Fibroblast of skin of right biceps (primary cell): ENCODE measurements at places on chromosomes 2 and 18.

DNA sequence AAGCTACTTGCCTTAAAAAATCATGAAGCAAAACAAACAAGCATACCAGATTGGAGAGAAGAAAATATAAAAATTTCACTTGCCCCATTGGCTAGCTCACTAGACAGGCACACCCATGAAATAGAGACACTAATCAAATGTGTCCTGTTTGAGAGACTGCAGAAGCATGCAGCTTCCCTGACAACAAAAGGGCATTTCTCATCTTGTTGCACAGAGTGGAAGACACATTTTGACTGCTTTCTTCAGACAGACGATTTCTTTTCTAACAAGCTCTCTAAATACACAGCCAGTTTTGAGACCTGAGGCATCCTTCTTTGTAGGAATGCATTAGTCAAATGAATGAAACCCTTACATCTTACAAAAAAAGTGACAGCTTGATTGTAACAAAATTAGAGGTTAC lies 1558.6 kb upstream of the NXPH2 start:
- DNase-seq: no peak

GRCh38 chr2:151967829-151968722 lies 130.8 kb downstream of the CACNB4 start:
- no peak for DNase-seq

DNA sequence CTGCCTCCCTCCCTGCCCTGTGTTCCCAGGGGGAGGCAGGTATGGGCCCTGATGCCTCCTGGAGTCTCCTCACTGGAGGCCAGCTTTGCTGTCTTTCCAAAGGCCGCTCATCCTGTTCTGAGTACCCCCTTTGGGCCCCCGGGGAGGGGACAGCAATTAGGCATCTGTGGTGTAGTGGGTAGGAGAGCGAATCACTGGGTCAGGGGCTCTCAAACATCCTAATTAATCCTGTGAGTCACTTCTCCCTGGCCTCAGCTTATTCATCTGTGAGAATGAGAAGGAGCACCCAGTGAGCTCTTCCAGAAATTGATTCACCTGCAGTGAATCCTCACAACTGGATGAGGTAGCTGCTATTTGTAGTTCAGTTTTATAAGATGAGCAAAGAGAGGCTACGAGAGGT lies 16.4 kb downstream of the TET3 start:
- DNase-seq: no peak

- DNase-seq: no peak
Observed at GRCh38 chr2:145137211-145137610, 617.3 kb upstream of the ZEB2 start.

DNA sequence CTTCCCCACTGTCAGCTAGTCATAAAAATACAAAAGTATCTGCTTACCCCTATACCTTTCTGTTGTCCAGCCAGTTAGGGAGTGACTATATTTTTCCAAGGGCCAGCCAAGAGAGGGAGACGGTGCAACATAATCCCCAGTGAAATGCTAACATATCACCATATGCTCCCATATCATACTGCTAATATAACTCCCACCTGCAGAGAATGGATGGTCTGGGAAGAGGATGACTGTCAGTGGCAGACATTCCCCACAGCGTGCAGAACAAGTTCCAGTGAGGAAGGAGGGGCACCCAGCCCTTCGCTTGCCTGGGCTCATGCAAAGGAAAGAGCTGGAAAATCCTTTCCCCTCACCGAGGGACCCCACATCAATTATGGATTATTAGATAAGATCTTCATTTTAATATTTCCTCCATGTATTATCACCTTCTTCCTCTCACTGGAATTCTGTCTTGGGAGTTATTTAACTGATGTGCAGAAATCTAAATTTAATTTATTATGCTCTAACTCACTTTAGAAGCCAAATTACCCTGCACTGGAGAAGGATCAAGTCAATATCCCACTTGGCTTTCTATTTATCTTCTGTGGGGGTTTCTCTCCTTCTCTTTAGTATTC lies 135.6 kb downstream of the GALNT14 start:
- no peak for DNase-seq

GRCh38 chr2:231152800-231153557 lies 28.1 kb upstream of the HTR2B start:
- DNase-seq: peak; percentile 72
